MCF 10A (cell line): ENCODE measurements at places on chromosomes 3 and 15.

GRCh38 chr3:176075046-176075445 lies 1122.2 kb downstream of the TBL1XR1 start:
- DNase-seq = no peak

- no peak for DNase-seq
These were observed 69.6 kb upstream of the COL8A1 start for GRCh38 chr3:99568663-99569335.

DNA sequence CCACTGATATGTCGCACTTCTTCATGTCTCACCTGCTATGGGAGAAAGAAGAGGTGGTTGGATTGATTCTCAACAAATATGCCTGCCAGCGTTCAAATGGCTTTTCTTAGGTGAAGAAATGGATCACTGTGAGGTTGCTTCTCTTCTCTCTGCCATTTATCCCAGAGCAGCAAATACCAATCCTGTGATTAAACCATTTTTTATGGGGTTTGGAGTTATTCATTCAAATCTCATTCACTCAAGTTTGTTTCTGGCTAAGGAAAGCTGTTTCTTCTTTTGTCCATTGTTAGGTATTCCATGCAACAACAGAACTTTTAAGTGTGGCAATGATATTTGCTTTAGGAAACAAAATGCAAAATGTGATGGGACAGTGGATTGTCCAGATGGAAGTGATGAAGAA lies 12.2 kb upstream of the C3orf52 start:
- DNase-seq = no peak

- DNase-seq = peak; percentile 30
These were observed 767 bp downstream of the GLT8D1 start for GRCh38 chr3:52704611-52705437.

GRCh38 chr3:138907539-138907938 lies 39.4 kb downstream of the FOXL2 start:
- no peak for DNase-seq
